ENCODE measurements at places on chromosomes 7 and 10.
A peak's percentile ranks its signal among the peaks of the same experiment; 100 is the strongest.

GRCh38 chr10:62735464-62736167, 68.9 kb upstream of the ADO start:
- DNase-seq: no peak

DNA sequence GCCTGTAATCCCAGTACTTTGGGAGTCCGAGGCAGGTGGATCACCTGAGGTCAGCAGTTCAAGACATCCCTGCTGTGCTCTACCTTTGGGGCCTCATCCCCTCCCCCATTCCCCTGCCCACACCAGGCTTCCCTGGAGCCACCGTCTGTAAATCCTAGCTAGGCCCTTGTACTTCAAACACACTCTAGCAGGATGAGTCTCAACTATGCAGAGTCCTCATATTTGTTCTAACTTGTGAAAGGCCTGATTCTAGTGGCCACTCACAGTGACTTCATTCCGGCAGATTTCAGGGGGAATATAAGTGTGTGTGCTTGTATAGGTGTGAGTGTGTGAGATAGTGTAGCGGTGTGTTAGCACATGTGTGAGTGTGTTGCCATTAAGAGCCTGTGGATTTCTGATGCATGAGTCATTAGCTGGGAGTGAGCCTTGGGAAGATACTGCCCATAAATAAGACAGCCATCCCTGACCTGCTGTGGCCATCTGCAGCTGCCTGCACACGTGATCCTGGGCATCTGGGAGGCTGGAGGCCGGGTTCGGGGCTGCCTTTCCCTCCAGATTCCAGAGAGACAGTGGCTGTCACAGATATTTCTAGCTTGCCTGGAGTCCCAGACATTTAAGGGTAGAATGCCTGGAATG, 1.7 kb upstream of the NEURL1 start:
- no peak for DNase-seq

DNA sequence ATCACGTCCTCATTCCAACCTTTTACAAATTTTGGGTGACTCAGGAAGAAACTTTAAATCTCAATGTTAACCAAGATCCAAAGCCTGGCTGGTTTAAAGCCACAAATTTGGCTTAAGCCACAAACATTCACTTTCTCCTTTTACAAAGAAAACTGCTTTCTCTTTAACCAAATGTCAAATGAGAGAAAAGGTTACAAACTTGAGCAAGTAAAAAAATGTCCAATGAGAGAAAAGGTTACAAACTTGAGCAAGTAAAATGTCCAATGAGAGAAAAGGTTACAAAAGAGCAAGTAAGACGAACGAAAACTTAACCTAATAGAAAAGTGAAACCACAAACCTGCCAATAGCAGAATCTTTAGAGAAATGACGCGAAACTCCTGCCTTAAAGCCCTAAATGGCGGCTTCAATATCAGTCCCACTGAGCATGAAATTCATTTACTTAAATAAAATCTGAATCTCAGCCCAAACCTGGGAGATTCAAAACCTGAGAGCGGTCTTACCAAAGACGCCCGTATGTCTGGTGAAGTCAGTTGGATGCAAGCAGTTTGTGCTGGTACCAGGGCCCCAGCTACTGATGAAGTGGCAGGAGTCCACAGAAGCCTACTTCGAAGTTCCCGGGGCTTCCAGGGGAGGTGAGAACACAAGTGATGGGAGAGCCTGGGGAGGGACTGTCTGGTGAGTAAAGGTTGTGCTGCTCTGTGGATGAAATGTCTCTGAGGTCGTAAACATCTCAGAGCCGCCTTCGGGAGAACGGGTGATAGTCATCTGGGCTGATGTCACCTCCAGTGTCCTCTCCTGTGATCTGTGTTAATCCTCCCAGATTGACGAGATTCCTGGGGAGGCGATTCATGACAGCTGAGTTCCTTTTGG, 74.6 kb downstream of the PAXIP1 start:
- peak; percentile 66 for DNase-seq

DNA sequence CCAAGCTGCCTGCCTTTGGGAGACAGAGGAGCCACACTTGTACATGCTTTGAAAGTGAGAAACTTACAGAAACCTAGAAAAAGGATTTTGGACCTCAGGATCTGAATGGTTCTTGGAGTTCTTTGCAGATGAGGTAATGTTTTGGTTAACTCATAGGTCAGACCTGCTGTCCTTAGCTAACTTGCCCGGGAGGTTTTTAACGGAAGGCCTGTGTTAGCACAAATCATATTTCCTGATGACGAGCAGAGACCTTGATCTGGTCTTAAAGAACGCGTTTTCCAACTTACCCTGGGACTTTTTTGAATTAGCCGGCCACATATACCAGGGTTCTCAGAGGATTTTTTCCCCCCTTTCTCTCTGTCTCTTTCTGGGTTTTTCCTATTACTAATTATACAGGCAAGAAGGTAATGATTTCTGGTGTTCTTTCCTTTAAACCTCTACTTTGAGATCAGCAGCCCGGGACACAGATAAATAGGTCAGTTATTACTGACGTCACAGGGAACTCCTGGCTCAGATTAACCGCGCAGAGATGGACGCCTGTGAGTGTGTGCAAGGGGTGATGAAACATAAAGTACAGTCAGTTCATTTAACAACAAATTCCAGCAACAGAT, 101.7 kb upstream of the KLF6 start:
- no peak for DNase-seq

DNA sequence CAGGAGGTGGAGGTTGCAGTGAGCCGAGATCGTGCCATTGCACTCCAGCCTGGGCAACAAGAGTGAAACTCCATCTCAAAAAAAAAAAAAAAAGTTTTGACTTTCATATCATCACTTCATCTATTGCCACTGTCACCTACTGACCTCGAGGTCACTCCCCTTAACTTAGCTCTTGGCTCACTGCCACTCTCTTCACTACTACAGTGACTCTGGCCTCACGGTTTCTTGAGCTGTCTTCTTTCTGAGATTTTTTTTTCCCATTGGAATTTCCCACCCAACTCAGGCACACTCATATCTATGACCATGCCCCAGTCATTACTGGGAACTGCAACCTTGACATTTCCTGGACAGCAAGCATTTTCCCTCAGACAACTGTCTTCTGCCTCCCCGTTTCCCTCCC, 42.6 kb upstream of the C7orf33 start:
- no peak for DNase-seq

- no peak for DNase-seq
Measured at GRCh38 chr7:151769188-151769821, 107.6 kb downstream of the PRKAG2 start.

DNA sequence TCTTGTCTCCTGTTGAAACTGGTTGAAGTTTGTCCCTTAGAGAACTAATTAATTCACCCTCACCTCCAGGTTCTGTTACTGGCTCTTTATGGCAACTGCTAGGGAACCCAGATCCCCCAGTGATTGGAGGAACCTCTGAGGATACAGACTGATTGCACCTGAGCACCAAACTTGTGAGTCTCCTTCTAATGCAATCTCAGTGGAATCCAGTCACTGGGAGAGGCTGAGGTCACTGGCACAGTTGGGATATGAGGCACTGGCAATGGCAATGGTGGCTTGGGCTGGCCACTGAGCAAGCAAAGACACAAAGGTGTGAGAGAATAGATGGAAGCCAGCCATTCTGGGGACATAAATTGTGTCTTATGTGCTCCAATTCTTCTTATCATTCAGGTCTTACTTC, 5.3 kb upstream of the DGKI start:
- DNase-seq: no peak

GRCh38 chr7:29123626-29124190, 22.6 kb downstream of the CPVL start:
- DNase-seq: no peak

DNA sequence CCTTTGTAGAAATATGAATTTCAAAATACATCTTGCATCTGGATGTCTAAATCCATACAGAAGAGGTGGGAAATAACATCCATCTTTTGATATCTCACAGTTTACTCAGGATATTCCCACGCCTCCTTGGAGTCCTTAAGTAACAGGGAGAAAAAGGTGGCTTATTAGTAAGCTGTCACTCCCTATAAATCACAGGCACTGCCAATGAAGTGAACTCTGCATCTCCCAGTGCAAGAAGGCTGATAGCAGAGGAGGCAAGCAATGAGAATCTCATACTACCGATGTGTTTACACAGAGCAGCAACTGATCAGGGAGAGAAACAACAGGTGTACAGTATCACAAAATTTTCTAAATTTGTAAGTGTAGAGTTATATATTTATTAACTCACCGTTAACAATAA, 551.8 kb downstream of the NXPH1 start:
- DNase-seq: no peak

DNA sequence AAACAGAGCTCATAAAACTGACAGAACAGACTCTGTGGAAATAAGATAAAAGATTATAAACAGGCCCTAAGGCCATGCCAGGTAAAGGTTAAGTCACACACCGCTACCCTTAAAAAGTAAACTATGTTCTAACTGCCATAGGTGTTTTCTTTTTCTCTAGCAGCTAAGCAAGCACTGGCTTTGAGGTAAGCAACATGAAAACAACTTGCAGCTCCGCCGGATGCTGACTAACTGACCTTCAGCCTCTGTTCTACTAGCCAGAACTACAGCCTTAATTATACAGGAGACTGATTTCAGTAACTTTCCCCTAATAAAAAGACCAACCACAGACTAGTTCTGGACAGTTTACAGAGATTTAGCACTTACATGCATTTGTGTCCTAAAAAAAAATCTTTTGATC, 708.3 kb downstream of the CCSER2 start:
- DNase-seq: no peak

GRCh38 chr10:67385566-67385965, 310.4 kb downstream of the CTNNA3 start:
- DNase-seq: no peak

GRCh38 chr7:150847536-150847935, 4.8 kb upstream of the AOC1 start:
- no peak for DNase-seq

DNA sequence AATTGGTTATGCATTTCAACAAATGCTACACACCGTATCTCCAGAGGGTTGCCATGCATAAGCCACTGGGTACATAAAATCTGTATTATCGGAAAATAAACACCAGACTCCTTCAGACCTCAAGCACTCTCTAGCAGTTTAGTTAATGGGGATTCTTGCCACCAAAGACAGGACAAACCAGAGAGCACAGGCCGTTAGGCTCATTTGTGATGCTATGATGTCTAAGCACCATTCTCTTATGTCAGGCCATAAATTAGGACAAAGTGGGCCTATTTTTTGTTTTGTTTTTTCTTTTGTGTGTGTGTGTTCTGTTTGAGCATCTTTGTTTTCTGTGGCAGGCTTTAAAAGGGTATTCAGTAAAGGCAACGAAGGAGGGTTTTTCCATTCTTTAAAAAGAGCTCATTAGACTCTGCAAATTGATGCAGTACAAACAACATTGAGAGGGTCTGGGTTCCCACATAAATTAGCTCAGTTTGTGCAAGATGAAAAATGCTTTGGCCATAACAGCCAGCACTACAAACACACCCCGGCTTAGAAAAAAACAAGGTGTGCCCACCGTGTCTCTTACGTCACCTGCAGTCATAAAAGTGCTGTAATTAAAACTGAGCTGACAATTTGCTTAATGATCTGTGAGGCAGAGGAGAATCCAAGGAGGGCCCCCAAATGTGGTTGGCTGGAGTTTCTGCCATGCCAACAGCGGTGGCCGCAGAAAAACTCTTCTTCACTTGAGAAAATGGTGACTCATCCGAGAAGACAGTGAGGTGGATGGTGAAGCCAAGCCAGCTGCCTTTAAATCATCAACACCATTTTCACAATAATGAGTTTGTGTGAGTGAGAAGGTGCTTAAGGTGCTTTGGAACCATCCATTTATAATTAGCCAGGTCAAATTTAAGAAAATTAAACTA, 297.9 kb downstream of the GATA3 start:
- no peak for DNase-seq

- DNase-seq: no peak
Measured at GRCh38 chr10:44390585-44391072, 5.7 kb upstream of the CXCL12 start.

- no peak for DNase-seq
Measured at GRCh38 chr7:129053938-129054437, 923 bp downstream of the TNPO3 start.

DNA sequence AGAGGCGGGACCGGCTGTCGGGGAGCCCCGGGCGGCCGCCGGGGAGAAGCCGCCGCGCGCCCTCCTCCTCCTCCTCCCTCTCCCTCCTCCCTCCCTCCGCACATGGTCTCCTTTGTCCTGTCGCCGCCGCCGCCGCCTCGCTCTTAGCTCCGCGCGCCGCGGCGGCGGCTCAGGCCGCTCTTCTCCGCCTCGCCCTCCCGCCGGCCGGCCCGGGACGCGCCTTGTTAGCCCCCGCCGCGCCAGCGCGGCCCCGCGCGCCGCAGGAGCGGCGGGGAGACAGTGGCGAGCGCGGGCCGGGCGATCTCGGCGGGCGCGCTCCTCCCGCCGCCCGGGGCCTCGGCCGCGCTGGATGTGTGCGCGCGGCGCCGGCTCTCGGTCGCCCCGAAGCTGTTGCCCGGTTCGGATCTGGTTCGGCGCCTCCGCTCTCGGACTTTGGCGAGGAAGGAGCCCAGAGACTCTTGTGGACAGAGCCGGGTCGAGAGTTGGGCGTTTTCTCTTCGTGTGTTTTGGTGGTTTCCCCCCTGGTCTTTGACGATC, 437.4 kb upstream of the GALNT17 start:
- DNase-seq: peak; percentile 15

DNA sequence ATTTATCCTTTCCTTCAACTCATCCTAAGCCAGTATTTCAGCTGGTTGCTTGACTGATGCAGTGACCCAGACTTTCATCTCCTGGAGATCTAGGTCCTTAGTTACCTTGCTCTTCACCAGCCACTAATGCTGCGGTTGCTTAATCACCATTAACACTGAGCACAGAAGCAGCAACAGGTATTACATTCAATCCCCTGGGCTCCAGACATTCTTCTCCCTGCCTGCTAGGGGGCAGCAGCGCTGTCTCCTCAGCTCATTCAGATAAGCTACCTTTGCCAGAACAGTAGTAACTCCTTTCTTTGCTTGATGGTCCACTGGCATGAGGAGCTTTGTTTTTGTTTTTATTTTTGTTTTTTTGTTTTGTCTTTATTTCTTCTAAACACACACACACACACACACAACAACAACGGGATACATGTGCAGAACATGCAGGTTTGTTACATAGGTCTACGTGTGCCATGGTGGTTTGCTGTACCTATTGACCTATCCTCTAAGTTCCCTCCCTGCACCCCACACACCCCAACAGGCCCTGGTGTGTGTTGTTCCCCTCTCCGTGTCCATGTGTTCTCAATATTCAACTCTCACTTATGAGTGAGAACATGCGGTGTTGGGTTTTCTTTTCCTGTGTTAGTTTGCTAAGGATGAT, 1043.2 kb upstream of the C7orf33 start:
- DNase-seq: no peak

DNA sequence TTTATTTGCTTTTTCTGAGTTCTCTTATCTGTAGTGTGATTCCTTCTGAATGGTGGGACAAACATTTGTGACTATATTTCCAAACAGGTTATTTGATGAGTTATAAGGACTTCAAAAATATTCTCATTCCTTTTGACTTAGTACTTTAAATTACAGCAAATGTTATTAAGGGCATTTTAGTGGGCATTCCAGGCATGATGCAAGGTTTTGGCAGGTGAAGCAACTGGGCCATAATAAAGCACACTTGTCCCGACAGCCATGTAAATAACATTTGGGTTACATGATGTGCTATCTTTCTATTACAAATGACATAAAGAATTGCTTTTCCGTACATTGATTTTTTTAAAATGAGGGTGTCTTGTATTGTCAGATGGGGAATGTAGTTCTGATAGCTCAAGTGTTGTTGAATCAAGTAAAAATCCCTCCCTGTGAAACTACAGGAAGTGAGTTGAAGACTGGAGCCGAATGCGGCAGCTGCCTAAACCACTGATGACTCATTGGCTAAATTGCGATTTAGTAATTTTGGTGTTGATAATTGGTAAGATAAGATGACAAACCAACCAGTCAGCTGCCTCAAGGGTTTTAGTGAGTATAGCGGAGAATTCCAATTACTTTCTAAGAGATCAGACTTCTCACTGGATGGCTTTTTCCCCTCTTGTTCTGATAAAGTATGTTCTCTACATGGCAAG, 231.3 kb upstream of the NPY start:
- no peak for DNase-seq
